Fibroblast of upper back skin (primary cell): ENCODE measurements at places on chromosomes 12 and 14.

GRCh38 chr14:22008766-22009165 lies 335.1 kb upstream of the OR4E1 start:
- DNase-seq = no peak

GRCh38 chr12:39966721-39967120 lies 139.2 kb downstream of the SLC2A13 start:
- DNase-seq = no peak

GRCh38 chr14:65549429-65549828 lies 136.9 kb downstream of the FUT8 start:
- DNase-seq = no peak

GRCh38 chr14:64112867-64113678 lies 181.1 kb downstream of the ESR2 start:
- DNase-seq = no peak

GRCh38 chr14:60064491-60065072 lies 27.1 kb upstream of the PCNX4 start:
- DNase-seq = peak; percentile 44

- DNase-seq = no peak
Measured at GRCh38 chr12:69566603-69567002, 18.7 kb upstream of the CCT2 start.

DNA sequence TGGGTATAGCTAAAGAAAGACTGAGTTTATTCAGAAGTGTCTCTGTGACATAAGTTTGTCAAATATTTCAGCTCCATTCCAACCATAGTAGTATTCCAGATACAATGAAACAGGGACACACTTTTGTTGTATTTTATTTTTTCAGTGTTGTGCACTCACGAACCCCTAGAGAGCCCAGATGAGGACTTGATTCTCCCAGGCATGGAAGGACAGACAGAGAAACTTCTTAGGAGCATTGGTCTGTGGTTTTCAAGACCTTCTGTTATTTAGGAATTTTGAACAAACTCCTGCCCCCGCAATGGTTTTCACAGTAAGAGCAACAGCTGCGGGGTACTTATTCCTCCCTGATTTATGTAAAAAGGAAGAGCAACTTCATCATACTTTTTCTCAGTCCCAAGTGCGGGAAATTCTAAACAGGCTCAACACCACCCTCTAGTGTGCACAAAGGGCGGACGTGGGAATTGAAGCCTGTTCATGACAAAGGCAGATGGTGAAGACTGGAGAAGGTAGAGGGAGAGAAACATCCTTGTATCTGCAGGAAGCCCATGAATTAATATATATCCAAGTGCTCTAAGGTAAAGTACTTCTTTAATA lies 147.6 kb downstream of the PAH start:
- peak; percentile 78 for DNase-seq

- peak; percentile 98 for DNase-seq
Measured at GRCh38 chr12:26239122-26239851, 43.9 kb downstream of the SSPN start.

DNA sequence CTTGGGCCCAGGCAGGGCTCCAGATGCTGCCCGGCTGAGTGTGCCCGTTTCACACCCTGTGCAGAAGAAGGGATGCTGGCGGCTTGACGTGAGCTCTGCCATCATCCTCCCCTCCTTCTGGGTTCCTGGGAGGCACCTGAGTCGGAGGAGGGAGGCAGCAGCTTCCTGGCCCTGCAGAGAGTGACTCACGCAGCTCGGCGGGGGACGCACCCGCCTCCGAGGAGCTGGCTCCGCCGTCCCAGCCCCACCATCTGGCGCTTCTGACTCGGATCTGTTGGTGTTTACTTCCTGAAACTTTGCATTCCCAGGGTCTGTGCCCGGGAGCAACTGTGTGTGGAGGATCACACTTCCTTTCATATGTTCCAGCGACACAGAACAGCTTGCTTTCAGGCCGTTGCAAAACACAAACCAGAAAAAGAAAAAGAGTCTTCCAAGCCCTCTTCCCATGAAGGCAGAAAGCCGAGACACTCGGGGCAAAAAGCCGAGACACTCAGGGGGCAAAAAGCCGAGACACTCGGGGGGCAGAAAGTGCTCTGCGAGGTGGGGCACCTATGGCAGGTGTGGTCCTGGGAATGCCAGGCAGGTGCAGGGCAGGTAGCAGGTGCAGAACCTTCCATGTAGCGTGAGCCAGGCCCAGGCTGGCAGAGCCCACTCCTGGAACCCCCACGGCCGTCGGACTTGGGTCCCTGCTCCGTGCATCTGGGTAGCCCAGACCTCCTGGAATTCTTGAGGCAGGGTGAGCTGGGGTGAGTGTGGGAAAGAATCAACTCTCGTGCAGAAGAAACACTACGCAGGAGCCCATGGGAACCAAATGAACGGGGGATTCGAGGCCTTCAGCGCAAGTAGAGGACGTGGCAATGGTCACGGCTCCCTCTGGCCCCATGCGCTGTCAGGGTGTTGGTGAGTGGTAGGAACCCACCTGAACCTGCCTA lies 27.6 kb upstream of the GALNT9 start:
- peak; percentile 34 for DNase-seq

DNA sequence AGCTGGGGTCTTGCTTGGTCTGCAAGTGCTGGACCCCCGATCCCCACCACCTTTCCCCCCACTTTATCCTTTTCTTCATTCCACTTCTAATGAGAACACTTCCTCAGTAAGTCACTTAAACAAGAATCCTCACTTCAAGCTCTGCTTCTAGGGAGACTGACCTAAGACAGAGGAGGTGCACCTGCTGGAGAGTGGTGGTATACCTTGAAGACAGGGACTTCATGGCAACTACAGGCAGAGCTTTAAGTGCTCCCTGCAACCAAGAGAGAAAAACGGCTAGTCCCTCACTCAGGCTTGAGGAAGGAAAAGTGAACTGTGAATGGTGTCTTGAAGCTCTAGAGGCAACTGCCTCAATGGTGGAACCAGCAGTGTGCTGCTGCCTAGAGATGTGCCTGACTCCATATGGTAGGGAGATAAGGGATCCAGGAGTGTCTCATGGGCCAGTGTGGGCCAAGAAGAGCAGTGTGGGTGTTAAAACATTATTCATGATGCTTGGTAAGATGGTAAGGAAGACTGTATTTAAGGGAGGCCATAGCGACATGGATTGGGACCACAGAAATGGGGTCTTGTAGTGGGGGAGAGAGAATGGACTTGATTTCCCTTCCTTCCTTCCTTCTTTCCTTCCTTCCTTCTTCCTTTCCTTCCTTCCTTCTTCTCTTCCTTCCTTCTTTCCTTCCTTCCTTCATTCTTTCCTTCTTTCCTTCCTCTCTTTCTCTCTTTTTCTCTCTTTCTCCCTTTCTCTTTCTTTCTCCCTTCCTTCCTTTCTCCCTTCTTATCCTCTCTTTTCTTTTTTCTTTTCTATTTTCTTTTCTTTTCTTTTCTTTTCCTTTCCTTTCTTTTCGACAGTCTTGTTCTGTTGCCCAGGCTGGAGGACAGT lies 96.2 kb upstream of the NAP1L1 start:
- DNase-seq = no peak

DNA sequence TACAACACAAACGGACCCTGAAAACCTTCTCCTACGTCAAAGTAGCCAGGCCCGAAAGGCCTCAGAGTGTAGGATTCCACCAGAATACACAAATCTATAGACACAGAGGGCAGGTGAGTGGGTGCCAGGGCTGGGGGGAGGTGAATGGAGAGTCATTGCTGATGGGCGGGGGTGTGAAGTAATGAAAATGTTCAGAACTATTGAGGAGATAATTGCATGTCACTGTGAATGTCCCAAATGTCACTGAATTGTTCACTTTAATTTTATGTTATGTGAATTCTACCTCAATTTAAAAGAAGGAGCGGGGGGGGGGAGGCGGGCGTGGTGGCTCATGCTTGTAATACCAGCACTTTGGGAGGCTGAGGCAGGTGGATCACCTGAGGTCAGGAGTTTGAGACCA lies 36.0 kb downstream of the P2RX4 start:
- DNase-seq = no peak

DNA sequence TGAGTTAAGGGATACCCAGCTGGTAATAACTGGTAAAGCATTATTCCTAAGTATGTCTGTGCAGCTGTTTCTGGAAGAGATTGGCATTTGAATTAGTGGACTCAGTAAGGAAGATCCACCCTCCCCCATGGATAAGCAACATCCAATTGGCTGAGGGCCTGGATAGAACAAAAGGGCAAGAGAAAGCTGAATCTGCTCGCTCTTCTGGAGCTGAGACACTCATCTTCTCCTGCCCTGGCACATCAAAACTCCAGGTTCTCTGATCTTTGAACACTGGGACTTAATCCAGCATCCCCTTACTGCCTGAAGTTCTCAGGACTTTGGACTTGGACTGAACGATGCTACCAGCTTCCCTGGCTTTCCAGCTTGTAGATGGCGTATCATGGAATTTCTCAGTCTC lies 63.1 kb upstream of the CNOT2 start:
- no peak for DNase-seq

GRCh38 chr14:72925171-72925759 lies 999 bp upstream of the DCAF4 start:
- no peak for DNase-seq

DNA sequence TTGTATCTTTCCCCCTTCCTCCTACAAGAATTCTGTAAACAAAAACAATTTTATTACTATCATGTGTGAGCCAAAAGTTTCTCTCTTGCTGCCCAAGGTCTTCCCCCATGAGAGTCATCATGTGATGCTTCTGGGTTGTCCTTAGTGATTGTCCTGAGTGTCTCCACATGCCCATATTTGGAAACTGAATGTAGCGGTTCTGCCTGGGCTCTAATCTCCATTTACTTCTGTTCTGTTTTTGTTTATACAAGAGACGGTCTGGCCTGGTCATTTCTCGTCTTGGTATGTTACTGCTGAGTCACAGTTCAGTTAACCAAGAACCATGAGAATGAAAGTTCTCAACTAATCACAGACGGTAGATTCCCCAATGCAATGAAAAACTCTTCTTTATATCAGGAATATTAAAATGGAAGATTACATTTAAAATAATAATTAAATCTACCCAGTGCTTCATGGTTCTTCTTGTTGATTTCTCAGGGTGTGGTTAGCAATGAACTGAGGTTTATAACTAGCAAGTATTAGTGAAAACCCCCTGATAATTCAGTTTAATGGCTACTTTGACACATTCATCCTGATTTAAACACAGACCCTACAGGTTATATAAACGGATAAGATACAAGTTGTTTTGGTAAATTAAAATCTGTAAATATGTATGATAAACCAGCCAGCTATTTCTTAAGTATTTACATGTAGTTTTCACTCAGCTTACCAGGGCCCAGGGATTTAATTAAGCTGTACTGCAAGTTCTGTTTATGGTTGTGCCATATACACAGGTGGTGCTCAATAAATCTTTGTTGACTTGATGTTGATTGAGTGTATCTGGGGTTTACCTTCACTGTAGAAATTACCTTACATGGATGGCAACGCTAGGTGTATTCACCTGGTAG lies 81.1 kb downstream of the PELI2 start:
- DNase-seq = peak; percentile 92

DNA sequence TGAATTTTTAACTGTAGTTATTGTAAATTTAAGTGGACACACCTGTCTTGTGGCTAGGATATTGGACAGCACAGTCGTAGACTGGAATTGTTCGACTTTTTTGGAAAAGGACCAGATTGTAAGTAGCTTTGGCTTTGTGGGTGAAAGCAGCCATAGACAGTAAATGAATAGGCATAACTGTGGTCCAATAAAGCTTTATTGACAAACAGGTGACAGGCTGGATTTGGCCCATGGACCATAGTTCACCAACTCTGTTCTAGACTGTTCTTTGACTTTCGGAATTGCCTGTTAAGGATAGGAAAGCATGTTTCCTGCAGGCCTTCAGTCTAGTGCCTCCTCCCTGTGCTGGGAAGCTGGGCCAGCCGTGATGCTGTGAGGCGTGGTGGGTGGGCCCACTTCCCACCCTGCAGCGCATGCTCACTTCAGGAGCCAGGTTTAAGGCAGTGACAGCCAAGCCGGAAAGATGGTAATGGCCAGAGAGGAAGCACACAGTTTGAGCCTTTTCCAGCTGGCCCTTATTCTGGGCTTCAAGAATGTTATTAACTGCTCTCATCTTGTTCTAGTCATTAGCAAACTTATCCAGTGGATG lies 51.8 kb downstream of the PPP2R5C start:
- no peak for DNase-seq
